Adipose tissue (tissue), 3 donors: ENCODE measurements at places on chromosomes 5 and 9. TPM values are rescaled to one million over a fixed set of nuclear protein-coding genes. Genes with fewer than 3 reads are reported as not detected.

C9orf152 gene
- polyA plus RNA-seq = 3.0 TPM

SPINK4 gene
- polyA plus RNA-seq = not detected

CATSPER3 gene
- polyA plus RNA-seq = 0.76 TPM

ASTN2 gene
- polyA plus RNA-seq = 4.5 TPM
